ENCODE measurements at places on chromosomes 1 and 21.

DNA sequence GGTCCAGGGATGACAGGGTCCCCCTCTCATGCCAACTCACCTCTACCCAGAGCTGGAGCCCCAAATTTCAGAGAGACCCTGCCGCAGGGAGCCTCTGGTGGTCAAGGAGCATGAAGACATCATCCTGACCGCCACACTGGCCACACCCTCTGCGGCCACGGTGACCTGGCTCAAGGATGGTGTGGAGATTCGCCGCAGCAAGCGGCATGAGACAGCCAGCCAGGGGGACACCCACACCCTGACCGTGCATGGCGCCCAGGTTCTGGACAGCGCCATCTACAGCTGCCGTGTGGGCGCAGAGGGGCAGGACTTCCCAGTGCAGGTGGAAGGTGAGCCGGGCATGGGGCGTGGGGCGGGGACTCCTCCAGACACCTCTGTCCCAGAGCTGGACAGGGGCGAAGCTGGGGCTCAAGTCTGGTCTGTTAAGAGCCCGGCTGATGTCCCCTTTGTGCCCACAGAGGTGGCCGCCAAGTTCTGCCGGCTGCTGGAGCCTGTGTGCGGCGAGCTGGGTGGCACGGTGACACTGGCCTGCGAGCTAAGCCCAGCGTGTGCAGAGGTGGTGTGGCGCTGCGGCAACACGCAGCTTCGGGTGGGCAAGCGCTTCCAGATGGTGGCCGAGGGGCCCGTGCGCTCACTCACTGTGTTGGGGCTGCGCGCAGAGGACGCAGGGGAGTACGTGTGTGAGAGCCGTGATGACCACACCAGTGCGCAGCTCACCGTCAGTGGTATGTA, 66.0 kb downstream of the OBSCN start:
- no peak overlapping the region for H3K4me3 ChIP-seq
- peak; percentile 8 for DNase-seq
- H3K27me3 ChIP-seq, result no peaks in the 10 kb centered on the region
- no peaks in the 10 kb centered on the region for H3K4me1 ChIP-seq

- no peak overlapping the region for H3K27ac ChIP-seq
- H3K4me1 ChIP-seq, result no peaks in the 10 kb centered on the region
- H3K27me3 ChIP-seq, result peaks cover 8% of the 10 kb centered on the region
- no peak overlapping the region for H3K4me3 ChIP-seq
Measured at GRCh38 chr1:13550663-13551062, 33.0 kb upstream of the PDPN start.

DNA sequence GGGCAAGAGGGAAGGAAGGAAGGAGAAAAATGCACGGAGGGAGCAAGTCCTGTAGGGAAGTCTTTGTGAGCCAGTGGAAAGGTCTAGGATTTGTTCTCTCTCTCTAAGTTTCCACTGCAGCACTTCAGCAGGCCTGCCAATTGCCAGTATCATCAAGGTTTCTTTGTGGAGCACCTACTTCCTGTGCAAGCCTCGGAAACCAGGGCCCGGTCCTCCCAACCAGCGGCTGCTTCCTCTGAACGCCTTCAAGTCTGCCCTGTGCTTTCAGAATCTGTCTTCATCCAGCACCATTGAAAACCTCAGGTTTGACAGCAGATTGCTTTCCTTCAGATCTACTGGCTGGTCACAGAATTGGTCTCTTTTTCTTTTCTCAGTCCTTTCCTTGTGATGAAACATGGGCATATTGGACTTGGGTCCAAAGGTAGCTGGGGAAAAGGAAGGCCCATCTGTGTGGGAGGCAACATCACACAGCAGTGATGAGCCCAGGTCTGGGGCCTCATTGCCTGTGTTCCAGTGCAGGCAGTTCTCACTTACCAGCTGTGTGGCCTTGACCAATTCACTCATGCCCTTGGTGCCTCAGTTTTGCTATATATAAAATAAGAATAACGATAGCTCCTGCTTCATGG, 144.5 kb downstream of the SEC16B start:
- H3K36me3 ChIP-seq, result no peaks in the 10 kb centered on the region
- no peak for DNase-seq
- H3K27ac ChIP-seq, result no peak overlapping the region
- no peak overlapping the region for H3K4me3 ChIP-seq
- H3K27me3 ChIP-seq, result peaks cover 26% of the 10 kb centered on the region

GRCh38 chr1:64572222-64572900, 102.4 kb downstream of the CACHD1 start:
- DNase-seq, result no peak
- peaks cover 16% of the 10 kb centered on the region for H3K4me1 ChIP-seq
- peak overlapping the region; percentile 88 for H3K27ac ChIP-seq
- H3K4me3 ChIP-seq, result no peak overlapping the region
- H3K27me3 ChIP-seq, result no peaks in the 10 kb centered on the region

- DNase-seq, result peak; percentile 71
- H3K36me3 ChIP-seq, result no peaks in the 10 kb centered on the region
- H3K27me3 ChIP-seq, result peaks cover 89% of the 10 kb centered on the region
- no peak overlapping the region for H3K27ac ChIP-seq
- H3K4me3 ChIP-seq, result peak overlapping the region; percentile 44
Measured at GRCh38 chr1:156927215-156928042, 7.0 kb downstream of the LRRC71 start.
